ENCODE measurements at places on chromosomes 16 and 17. TPM values are rescaled to one million over a fixed set of nuclear protein-coding genes. Genes with fewer than 3 reads are reported as not detected.
A peak's percentile ranks its signal among the peaks of the same experiment; 100 is the strongest.

- no peak for DNase-seq
Observed at GRCh38 chr16:27433636-27434035, 31.7 kb downstream of the IL21R start.

- DNase-seq: peak; percentile 12
Observed at GRCh38 chr16:52265446-52265861, 281.5 kb downstream of the TOX3 start.

- DNase-seq: no peak
Observed at GRCh38 chr17:74736513-74737298, at the start of gene RAB37. Gene RAB37 (plus strand): TSS chr17:74737256. CDS start chr17:74737273, 17 bp downstream.

DNA sequence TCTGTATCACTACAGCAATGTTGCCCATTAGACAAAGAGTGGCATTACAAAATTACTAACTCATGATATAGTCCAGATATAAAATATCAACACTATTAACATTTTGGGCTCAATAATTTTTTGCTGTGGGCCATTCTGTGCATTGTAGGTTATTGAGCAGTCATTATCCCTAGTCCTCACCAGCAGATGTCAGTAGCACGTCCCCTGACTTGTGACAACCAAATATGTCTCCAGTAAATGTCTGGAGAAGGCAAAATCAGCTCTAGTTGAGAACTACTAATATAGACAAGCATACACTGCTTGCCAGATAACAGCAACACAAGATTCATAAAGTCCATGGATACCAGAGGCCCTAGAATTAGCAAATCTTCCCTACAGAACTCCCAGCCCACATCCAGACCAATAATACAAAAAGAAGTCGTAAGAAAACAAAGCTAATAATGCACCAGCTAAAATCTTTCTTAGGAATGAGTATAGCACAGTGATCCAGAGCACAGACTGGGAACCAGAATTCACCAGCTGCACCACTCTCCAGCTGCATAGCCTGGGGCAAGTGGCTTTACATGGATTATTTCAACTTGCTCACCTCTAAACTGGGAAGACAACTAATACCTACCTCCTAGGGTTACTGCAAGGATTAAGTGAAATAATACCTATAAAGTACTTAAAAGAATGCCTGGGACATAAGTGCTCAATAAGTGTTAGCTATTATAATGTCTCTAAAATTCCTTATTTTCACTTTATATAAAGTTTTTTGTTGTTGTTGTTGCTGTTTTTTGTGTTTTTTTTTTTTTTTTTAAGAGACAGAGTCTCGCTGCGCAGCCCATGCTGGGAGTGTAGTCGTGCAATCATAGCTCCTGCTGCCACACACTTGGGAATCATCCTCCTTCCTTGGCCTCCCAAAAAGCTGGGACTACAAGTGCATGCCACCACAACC, 23.7 kb downstream of the HELZ start:
- DNase-seq: no peak

DNA sequence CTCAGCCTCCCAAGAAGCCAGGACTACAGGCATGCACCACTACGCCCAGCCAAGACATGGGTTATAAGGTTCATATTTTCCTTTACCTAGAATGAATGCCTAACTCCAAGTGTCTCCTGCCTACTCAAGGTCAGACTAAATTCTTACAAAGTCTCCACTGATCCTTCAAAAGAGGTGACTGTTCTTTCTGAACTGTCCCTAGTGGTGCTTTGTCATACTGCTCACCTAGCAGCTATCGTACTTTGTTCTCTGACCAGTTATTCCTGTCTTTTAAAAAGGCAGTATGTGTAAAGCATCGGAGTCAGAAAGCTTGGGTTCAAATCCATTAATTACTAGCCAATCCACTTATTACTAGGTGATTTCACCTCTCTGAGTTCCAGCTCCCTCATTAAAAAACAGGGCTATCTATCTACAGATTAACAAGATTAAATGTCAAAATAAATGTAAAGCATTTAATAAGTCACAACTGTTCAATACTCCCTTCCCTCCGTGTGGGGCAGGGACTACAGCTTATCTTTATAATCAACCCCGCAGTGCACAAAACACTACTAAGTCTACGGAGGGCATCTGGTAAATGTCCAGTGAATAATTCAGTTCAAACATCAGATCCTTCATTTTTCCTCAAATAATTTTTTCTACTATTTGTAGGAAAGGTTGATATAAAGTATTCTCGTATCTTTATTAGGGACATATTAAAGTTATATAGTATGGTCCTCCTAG, 20.0 kb upstream of the ITGA2B start:
- DNase-seq: no peak

- DNase-seq: no peak
Observed at GRCh38 chr17:72394531-72394930, 273.7 kb downstream of the SOX9 start.

GRCh38 chr17:38560503-38561318, 45.0 kb downstream of the SRCIN1 start:
- DNase-seq: no peak

DNA sequence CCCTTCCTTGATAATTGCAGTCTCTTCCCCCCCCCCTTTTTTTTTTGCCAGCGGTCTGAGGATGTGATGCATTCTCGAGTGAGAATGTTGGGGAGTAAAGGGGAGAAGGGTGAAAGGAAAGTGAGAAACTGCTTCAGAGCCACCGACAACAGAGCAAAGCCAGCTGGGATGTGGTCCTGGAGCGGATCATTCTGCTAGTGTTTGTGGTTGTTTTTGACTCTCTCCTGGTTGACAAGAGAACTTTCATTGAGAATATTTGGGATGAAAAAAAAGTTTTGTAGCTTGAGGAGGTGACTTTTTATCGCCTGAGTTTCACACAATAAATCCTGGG, 1.3 kb downstream of the NF1 start:
- DNase-seq: no peak

DNA sequence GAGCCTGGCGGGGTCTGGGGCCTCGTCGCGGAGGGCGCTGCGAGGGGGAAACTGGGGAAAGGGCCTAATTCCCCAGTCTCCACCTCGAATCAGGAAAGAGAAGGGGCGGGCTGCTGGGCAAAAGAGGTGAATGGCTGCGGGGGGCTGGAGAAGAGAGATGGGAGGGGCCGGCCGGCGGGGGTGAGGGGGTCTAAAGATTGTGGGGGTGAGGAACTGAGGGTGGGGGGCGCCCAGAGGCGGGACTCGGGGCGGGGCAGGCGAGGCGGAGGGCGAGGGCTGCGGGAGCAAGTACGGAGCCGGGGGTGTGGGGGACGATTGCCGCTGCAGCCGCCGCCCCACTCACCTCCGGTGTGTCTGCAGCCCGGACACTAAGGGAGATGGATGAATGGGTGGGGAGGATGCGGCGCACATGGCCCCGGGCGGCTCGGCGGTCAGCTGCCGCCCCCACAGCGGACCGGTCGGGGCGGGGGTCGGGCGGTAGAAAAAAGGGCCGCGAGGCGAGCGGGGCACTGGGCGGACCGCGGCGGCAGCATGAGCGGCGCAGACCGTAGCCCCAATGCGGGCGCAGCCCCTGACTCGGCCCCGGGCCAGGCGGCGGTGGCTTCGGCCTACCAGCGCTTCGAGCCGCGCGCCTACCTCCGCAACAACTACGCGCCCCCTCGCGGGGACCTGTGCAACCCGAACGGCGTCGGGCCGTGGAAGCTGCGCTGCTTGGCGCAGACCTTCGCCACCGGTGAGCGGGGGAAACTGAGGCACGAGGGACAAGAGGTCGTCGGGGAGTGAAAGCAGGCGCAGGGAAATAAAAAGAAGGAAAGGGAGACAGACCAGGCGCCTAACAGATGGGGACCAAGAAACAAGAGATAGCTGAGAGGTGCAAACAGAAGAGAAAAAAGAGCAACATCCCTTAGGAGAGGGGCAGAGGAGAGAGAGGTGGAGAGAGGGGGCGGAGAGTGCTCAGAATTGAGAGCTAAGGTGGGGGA, at the start of gene PNMT:
PNMT (plus strand) TSS at position 509 of the 980 bp plus-strand sequence; CDS start at position 532, 23 bp downstream.
- no peak for DNase-seq

- no peak for DNase-seq
Observed at GRCh38 chr16:56691885-56692284, 9.6 kb downstream of the MT1X start.

DNA sequence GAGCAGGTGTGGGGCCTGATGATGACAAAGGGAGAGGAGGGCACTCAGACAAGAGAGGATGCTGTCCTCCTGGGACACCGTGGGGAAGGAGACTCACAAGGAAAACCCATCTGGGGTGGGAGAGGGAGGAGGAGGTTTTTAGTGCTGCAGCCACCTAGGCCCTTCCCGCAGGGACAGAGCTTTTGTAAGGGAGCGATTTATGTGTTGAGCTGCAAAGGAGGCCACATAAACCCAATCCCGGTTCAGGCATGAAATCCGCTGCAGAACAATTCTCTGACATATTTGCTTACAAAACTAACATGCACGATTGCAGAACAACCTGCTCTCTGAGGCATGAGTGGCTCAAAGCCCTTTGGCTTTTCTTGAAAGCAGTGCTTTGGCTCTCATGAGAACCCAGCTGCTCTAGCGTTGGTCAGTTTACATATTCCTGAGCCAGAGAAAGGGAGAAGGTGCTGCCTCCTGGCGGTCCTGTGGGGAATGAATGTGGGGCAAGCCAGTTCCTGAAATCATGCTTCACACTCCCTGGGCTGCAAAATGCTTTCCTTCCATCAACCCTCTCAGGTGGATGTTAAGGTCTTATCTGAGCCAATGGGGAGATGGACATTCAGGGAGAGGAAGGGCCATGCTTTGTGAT, 122.4 kb upstream of the NLRP1 start:
- peak; percentile 52 for DNase-seq

DNA sequence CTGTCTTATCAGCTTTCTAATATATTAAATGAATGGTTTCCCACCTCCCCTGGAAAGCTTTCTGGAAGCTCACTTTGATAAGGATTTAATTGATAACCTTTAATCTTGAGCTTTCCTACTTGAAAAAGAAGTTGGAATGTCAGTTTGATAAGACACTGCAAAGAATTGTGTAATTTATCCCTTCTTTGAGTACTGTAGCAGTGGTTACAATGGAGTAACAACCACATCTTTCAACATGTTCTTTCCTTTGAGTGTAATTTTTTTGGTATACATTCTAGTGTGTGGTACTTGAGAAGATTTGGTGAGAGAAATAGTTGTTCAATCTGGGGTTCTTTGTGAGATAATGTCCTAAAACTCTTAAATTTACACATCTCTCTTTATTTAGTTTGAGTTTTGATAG, 43.4 kb downstream of the CPD start:
- no peak for DNase-seq

DNA sequence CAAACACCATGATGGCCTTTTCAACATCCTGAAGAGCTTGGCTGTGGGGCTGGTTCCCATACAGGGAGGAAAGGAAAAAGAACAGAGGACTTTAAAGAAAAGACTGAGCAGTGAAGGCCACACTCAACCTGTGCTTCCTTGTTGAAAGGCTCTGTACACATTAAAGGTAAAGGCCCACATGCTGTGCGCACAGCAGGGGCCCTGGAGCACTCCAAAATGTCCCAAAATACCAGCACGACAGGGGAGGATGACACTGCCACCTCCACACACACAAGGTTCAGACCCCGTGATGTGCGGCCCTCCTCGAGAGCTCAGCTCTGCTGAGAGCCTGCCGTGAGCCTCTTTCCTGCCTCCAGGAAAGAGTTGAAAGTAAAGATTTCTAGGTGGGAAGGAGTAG, 36.5 kb downstream of the FANCA start:
- no peak for DNase-seq

GRCh38 chr17:58829172-58829637, 73.6 kb downstream of the PPM1E start:
- DNase-seq: no peak

Gene KRT37
- not detected for polyA plus RNA-seq

Gene SLC13A2
- polyA plus RNA-seq: 13.9 TPM

Gene BAIAP3
- polyA plus RNA-seq: 5.1 TPM

Gene HSD17B2
- 0.98 TPM for polyA plus RNA-seq

Gene CBFA2T3
- 3.5 TPM for polyA plus RNA-seq

Gene FOXF1
- 0.05 TPM for polyA plus RNA-seq

Gene CNGB1
- polyA plus RNA-seq: not detected

Gene OTOP3
- polyA plus RNA-seq: not detected

Gene AGRP
- polyA plus RNA-seq: not detected

Gene PABPN1L
- not detected for polyA plus RNA-seq

Gene MRM1
- 4.0 TPM for polyA plus RNA-seq

Gene CHD9NB
- polyA plus RNA-seq: 10.3 TPM

Gene CFAP97D1
- polyA plus RNA-seq: 0.04 TPM

Measured in left renal pelvis (tissue), 4 donors.